ENCODE measurements at places on chromosomes 1 and 21.

DNA sequence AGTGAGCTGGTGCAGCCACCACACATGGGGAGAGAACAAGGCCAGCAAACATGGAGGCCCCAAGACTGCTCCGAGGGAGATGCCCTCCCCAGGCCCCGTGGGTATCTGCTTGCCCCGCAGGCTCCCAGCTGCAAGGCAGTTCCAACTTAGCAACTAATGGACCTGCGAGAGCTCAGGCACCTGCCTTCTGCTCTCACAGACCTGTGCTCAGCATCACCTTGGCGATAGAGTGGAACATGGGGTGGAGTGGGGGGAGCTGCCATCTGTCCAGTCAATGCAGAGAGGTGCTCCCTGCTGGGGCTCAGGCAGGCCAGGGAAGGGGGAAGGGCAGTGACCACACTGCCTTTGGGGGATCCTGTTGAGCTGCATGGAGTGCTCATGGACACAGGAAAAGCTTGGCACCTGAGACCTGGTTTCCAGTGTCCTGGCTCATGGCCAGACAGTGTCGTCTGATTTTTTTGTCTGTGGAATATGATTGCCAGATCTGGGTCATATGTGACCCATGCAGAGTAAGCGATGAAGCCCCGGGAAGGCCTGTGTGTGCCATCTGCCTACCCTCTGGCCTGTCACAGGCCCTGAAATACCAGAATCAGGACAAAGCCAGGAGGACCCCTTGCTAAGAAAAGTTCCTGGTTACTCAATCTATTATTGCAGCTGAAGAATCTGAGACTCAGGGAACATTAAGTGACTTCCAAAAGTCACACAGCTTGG is 39.9 kb upstream of the TENT5C start:
- DNase-seq, result no peak

- DNase-seq, result no peak
Measured at GRCh38 chr21:45475004-45475685, 67.1 kb downstream of the SLC19A1 start.

DNA sequence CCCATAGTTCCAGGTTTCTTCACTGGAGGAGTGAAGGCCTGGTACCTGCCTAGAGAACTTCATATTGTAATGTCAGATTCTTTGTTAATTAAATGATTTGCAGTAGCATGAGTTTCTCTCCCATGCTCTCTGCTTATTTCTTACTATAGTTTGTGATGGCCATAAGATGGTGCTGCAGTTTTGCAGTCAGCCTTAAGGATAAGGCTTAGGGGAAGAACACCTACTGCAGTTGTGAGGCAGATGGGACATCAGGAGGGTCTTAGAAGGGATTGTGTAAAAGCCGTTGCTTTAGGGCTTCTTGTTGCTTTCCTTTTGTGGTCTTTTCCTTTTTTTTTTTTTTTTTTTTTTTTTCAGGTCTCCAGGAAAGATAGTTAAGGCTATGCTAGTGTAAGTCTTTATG is 61.8 kb downstream of the MACF1 start:
- DNase-seq, result no peak

DNA sequence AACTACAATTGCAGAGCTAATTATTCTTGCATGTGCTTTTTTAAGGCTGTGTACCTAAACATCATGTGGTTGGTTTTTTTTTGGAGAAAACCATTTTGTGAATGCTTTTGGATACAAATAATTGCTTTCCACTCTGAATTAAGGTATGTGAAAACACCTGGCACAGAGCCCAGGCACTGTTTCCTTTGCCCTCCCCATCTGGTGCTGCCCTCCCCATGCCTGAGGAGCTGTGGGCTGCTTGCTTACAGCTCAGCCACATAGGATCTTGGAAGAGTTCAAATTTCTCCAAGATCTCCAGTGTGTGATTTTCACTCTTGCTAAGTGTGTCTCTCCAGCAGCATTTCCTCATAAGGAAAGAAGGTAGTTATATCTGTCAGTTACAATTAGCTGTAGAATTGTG is 27.8 kb downstream of the DNM3 start:
- DNase-seq, result no peak

DNA sequence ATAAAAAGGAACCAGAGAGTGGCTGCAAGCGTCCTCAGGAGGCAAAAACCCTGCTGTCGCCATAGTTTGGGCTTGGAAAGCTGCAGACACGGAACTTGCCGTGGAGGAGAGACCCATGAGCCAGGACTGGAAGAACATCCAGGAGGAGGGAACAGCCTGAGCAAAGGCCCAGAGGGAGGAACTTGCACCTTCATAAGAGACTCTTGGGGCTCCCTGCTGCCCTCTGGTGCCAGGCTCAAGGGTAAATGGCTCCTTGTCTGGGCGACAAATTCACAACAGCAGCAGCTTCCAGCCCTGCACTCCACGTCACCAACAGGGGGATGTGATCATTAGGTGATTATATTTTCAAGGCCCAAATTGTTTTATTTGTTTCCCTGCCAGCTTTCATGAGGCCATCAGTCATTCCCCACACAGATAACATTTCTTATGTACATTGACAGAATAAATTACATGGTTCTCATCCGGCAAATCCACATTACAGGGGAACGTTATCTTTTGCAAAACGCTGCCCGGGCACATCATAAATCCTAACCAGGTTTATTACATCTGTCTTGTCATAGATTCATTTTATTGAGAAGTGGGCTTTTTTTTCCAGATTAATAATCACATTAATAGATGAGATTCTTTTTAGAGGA is 143.0 kb upstream of the GRIK3 start:
- DNase-seq, result no peak

GRCh38 chr1:48943393-48943792 is 166.7 kb upstream of the BEND5 start:
- no peak for DNase-seq

- no peak for DNase-seq
Measured at GRCh38 chr1:39131940-39132339, 72.6 kb upstream of the MACF1 start.

DNA sequence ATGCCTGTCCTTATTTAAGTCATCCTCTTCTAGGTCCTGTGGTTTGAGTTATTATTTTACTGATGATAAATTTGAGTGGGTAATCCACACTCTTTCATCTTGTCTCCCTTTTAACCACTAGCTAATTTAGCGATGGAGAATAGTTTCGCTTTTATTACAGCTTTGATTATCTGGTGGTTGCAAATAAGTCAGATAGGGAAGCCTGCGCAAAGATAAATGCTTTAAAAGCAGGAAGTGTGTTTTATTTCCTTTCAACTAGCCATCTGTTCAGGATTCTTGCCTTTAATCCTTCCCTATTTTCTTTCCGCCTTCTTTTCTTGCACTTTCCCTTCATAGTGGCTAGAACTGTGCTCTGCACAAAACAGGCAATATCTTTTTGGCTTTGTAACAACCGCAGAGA is 129.0 kb downstream of the TGFB2 start:
- DNase-seq, result no peak
